ENCODE measurements at places on chromosomes 6 and 20.

DNA sequence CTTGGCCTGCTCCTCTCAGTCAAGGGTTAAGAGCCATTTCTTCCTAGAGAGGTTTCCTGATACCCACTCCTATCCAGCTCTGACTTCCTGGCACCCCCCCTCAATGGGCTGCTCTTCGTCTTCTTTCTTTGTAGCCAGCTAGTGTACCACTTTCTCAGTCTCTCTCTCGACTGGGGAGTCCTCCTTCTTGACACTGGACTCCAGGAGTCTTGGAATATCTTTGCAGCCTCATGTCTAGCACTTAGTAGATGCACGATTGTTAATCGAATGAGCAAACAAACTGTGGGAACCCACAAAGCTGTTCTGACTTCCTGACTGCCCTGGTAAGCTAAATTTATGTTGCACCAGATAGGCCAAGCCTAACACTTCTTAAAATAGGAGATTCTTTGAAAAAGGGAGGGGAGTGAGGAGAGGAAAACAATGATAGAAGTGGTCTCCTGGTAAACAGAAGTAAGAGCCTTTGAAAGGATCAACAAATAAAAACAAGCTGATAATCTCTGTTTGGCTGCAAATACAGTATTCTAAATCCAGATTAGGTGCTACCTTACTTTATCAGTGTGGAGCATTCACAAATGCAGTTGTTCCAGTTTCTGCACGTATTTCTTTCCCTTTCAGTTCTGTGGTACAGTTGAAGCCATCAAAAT, 160.1 kb upstream of the CITED2 start:
- DNase-seq = no peak

GRCh38 chr20:53743607-53744260, 150.1 kb upstream of the ZNF217 start:
- DNase-seq = no peak

DNA sequence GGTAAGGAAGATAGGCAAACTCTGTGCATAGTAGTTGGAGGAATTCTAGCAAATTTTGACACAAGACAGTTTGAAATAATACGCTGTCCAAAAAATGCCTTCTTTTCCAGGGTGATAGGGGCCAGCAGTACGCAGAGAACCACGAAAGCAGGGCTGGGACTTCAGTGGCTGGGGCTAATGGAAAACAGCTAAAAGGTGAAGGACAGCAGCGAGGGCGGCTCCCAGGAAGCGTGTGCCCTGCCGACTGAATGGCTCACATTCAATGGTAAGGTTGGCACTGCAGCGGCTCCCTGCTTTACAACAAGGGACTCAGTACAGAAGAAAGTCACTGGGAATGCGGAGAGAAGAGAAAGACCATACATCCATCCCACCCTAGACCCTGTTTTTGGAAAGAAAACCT, 131.1 kb downstream of the MYLK4 start:
- no peak for DNase-seq

GRCh38 chr20:25859649-25860530, 163.2 kb upstream of the ZNF337 start:
- DNase-seq = peak; percentile 63

DNA sequence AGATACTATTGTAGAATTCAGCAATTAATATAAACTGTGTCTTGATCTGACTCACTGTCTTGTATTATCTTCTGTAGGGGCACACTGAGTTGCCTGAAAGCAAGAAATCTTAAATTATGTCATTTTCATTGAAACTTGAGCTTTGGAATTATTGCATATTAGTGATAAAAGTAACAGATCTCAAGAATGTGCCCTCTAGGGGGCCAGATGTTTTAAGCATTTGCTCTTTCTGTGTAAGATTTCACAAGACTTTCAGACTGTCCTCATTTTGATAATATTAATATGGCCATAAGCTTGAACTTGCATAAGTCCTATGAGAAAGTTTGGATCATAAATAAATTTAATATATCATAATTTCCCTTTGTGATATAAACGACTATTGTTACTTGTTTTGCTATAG, 55.5 kb upstream of the MYO6 start:
- no peak for DNase-seq

DNA sequence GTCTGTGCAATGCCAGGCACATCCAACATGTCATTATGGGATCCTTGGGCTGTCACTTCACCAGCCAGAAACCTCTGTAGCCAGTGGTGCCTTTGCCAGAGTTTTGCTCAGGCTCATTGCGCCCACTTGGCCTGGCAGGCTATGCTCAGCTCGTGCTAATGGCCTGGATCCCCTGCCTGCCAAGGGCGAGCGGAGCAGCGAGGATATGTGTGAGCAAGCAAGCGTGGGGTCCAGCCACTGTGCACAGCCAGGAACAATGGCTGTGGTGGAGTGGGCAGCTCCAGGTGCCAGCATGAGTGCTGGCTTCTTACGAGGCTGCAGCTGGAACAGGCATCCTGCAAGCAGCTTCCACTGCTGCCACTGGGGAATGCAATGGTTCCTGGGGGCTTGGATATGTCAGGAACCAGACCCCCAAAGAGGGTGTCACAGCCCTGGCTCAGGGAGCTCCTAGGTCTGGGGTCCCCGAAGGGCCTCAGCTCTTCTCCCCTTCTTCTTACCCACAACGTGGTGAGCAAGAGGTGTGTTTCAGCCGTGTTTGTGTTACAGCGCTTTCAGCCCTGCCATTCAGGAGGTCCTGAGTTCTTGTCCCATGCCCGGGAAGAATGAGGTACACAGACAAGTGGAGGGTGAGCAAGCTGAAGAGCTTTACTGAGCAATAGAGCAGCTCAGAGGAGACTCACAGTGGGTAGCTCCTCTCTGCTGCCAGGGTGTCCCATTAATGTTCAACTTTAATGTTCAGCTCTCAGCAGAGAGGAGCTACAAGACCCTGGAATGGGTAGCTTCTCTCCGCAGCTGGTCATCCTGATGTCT, 22.3 kb upstream of the TOP1 start:
- DNase-seq = no peak

DNA sequence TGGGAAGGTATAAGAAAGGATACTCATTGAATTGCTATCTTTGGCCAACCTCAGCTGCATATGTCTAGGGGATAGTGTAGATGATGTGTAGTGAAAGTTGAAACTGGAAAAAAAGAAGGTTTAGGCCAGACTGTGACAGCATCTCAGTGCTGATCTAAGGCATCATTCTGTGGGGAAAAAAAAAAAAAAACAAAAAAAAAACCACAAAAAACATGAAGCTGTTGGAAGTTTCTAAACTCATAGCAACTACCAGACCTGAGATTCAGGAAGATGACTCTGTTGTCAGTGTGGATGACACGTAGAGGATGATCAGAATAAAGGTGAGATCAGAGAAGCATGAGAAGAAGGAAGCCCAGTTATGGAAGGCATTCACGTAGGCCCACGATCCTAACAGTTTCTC, 100.8 kb upstream of the CNKSR3 start:
- no peak for DNase-seq

GRCh38 chr6:84136364-84137050, 90.9 kb downstream of the CEP162 start:
- no peak for DNase-seq

GRCh38 chr6:54624779-54625178, 221.8 kb upstream of the FAM83B start:
- no peak for DNase-seq

GRCh38 chr6:126195625-126196236, 144.2 kb upstream of the CENPW start:
- DNase-seq = no peak

GRCh38 chr6:30491991-30492952, 3.0 kb downstream of the HLA-E start:
- DNase-seq = no peak

DNA sequence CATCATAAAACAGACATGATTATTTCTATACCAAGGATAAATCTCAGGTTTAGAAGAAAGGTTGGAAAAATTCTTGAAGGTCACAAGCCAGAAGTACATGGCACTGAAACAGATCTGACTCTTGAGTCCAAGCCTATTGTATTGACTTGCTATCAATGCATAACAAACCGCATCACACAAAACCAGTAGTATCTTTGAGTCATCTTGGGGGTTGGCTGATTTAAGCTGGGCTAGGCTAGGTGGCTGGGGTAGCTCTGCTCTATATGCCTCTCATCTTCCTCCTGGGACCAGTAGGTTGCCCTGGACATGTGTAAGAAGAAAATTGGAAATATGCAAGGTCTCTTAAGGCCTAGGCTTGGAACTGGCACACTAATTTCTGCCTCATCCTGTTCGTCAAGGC, 37.0 kb upstream of the RAB23 start:
- DNase-seq = no peak

DNA sequence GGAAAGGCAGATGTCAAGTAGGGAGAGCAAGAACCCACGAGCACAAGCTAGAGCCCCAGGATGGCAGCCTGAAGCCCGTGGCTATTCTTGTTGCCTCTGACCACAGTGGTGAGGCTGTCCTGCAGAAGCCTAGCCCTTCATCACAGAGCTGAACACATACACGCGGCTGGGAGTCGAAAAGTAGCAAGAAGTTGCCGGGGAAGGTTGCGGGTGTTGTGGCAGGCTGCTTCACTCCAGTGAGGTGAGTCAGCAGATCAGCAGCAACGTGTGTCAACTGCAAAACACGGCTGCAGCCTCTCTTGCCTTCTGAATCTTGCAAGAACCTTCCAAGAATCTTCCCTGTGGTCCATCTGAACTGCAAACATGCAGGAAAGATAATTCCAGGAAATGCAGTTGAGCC, 10.6 kb upstream of the STX16 start:
- DNase-seq = no peak

DNA sequence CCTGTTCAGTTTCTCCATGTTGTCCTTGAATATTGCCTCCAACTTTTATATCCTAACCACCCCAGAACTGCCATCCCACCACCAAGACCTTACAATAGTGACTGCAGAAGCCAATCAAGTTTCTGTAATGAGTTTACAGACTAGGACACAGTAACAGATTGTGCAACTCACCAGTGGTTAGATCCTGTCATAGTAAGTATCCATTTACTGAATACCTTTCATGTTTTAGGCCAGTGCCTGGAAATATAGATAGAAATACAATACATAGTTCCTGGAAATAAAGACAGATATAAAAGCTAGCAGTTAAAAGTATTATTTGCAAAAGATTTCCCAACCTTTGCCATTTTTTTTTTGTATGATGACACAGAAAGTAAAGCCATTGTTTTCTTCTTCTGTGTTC, 471.8 kb upstream of the BTBD3 start:
- no peak for DNase-seq

DNA sequence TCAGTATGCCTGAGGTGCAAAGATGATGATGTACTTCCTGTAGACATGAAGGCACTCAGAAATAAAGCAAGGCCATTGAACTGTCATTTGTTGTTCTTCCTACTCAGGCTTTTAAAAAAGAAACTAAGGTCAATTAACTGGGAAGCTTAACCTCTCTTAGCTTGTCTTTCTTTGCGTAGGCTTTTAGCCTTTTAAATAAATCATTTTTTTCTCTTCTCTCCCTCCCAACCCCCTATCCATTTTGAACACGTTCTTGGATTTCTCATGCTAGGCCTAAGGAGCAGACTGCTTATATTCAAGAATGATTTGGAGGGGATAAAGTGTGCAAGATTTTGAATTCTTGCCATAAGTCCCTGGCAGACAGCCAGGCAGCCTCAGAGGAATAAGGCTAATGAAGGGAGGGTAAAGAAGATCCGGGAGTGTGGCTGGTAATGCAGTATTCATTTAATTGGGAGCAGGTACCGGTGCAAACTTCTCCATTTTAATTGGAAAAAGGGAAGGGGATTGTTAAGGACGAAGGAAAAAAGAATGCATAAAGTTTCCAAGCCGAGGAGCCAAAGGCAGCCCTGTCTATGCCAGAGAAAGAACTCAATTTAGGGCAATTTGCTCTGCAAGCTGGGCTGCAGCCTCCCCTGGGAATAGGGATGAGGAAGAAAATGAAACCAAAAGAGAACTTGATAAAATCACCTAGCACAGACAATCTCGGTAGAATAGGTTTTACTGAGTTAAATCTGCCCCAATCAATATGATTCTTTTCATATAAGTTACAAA, 343.8 kb upstream of the MMS22L start:
- DNase-seq = no peak

DNA sequence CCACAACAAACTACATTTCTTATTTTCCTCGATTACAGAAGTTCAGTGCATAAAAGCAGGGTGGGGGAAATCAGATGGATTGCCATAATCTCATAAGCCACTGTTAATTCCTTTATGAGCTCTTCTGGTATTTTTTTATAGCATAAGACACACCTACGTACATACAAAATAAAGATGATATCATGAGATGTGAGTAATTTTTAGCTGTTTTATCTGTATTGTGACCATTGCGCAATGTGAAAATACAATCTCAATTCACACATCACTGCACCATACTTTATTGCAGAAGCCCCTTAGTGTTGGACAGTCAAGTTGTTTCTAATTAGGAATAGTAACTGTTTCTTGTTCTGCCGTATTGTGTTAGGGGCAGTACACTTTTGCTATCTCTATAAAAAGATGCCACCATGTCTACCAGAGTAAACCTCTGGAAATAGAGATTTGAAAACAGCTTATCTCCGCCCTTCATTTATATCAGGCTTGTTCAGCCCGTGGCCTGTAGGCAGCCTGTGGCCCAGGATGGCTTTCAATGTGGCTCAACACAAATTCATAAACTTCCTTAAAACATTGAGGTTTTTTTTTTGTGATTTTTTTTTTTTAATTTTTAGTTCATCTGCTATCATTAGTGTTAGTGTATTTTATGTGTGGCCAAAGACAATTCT, 90.4 kb downstream of the FARS2 start:
- no peak for DNase-seq

- no peak for DNase-seq
Observed at GRCh38 chr20:47710665-47711045, 74.6 kb downstream of the SULF2 start.

DNA sequence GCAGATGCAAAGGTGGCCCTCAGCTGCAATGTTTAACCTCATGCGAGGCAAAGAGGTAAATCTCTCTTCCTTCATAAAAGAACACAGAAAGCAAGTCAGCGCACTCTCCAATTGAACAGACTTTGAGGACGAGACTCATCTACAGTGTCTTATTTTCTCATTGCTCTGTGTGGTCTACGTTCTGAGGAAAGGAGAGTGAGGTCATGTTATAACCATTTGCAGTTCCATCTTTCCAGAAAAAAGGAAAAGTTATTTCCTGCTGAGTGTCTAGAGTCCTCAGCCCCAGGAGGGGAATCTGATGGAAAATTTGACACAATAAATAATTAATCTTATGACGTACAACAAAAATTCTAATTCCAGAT, 35.6 kb upstream of the THBS2 start:
- no peak for DNase-seq

GRCh38 chr20:36848078-36848660, 27.8 kb upstream of the TLDC2 start:
- no peak for DNase-seq

Measured in T follicular helper cell (primary cell).